ENCODE measurements at places on chromosomes 6 and 20.

- peak; percentile 11 for DNase-seq
These were observed 26.7 kb upstream of the TFAP2B start for GRCh38 chr6:50791900-50792508.

DNA sequence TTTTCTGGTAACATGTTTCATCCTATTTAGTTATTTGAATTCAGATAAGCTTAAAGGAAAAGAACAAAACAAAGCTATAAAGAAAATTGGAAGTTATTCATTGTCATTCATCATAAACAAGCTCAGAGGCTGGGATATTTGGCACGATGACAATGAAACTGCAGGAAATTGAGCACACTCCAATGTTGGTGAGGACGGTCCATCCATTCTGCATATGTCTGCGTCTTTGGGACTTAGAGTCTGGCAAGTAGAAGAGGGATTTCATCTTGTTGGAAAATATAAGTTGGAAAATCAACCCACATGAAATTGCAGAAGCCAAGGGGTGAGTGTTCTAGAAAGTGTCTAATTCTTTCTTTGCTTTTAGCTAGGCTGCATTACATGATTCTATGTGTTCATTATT is 78.4 kb downstream of the HDGFL1 start:
- no peak for DNase-seq

GRCh38 chr6:67031451-67031850 is 1324.4 kb upstream of the EYS start:
- no peak for DNase-seq

DNA sequence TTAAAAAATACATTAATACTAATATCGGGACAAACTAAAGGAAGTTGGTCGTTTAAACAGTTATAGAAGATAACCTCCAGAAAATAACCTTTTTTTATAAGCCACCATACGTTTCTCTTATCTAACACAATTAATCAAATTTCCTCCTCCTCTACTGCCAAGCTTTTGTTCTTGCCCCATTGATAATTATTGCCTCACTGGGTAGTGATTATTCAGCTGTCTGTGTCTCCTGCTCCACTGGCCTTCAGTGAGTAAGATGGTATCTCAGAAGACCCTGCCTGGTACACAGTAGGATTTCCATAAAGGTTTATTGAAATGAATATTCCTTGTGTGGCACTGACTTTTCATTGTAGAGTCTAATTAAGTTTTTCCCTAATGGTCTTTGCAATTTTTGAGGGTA is 165.5 kb upstream of the SCGN start:
- no peak for DNase-seq

DNA sequence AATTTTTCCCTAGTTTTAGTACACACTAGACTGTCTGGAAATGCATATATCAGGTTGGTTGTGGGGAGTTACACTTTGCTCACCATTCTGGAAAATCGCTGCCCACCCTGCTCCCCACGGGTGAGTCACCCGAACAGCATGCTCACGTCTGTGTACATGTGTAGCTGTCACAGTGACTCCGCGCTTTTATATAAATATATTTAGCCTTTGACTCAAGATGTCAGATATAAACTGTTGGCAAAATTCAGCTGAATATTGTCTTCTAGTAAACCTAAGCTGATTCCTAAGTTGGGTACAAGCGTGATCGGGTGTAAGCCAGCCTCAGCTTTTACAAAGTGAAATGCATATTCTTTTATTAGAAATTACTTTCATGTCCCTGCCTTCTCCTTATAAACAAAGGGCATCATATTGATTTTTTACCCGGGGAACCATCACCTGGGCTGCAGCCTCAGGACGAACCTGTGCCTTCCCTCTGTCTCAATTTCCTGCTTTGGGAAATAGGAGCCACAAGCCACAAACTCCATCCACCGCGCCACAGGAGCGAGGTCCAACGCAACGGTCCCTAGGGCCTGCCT is 4.3 kb downstream of the SDCBP2 start:
- no peak for DNase-seq

DNA sequence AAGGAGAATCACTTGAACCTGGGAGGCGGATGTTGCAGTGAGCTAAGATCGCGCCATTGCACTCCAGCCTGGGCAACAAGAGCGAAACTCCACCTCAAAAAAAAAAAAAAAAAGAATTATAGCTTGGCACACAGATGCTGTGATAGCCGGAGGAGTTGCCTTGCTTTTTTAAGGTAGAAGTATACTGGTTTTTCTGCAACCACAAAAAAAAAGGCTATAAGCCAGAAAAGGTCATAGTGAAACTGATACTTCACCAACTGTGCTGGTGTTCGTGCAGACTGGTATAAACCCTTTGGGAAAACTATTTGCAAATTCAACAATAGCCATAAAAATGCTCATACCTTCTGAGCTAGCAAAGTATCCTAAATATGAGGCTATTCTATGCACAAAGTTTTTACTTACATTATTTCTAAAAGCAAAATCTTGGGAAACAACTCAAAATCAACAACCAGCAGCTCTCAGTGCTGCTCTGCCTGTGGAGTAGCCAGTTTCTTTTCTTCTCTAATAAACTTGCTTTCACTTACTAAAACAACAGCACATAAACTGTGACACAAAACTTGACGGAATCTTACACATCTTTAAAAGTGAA is 44.0 kb downstream of the B4GALT5 start:
- no peak for DNase-seq

GRCh38 chr6:5083813-5084359 is 1.3 kb upstream of the PPP1R3G start:
- no peak for DNase-seq

DNA sequence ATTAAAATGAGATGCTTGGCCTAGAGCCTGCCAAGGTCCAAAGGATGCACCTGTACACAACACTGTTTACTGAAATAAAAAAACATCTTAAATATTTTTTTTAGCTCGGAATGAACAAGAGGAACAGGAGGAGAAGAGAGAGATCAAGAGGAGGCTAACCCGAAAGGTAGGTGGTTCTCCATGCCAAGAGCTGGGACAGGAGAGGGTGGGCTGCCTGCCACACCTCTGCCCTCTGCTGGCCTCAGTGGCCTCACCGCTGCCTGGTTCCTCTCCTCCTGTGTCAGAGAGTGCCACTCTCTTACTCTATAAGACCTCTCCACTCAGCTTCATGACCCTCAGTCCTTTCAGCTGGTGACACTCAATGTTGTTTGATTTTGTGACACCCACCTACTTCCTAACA is 50.2 kb downstream of the TBC1D7 start:
- no peak for DNase-seq

GRCh38 chr20:37777988-37778659 is 84.3 kb downstream of the CTNNBL1 start:
- no peak for DNase-seq

DNA sequence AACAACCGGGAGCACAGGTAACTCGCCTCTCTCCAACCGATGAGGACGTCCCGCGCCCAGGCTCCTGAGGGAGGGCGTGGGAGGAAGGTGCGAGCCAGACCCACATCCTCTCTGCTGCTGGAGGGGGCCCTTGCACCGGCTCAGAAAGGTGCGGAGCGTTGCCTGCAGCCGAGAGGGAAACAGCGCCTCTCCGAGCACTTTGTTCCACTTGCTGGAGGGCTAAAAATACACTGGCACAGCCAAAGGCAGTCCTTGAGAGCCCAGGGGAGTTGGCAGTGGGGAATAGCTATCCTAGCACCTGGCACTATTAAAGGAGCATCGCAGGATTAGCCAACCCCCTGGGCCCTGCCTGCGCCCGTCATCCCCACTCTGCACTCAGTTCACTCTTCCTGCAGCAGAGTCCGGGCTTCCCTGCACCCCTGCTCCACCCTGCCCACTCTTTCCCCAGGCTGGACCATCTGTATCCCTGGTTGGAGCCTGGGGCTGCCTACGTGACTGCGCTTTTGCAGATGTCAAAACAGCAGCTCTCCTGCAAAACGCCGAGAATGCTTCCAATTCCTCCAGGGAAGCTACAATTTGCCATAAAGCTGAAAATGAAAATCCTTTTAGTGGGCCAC is 108.9 kb downstream of the SNX5 start:
- no peak for DNase-seq

- no peak for DNase-seq
These were observed 2.8 kb downstream of the ZNF512B start for GRCh38 chr20:63966944-63967322.

DNA sequence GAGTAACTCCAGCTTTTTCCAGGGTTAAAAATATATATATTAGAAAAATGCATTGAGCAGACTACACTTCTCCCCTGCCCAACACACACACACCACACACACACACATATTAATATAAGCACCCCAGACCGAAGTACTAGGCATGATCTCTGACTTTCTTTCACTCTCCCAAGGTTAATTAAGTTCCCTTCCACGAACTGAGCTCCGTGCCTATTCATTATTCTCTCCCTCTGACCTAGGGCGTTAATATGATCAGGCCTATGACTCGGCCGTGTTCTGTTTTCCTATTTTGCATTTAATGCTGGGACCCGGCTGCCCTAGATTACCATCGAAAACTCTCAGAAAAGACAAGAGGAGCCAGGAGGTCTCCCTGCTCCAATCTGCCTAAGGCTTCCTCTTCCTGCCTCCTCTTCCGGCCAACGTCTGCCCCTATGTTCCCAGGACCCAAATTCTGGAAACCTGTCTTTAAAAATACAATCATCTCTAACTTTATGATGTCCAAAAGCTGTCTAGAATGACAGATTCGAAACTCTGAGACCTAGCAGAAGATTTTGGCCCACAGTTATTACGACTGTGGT is 6.1 kb upstream of the POU3F2 start:
- DNase-seq, result no peak

DNA sequence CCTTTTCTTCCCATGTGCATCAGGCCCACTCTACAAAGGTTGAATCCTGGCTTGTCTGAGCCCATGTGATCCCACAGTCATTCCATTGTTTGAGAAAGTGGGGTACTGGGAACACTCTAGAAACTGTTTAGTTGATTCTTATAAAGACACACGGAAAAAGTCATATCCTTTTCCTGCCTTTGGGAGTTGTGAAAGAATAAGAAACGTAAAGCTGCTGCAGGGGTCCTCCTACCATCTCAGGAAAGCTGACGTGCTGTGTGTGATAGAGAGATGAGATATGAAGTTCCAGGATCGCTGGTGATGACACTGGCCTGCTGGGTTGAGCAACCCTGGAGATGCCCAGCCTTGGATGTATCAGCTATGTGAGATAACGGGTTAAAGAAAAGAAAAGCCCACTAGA is 21.3 kb upstream of the HLA-DRB5 start:
- DNase-seq, result no peak

DNA sequence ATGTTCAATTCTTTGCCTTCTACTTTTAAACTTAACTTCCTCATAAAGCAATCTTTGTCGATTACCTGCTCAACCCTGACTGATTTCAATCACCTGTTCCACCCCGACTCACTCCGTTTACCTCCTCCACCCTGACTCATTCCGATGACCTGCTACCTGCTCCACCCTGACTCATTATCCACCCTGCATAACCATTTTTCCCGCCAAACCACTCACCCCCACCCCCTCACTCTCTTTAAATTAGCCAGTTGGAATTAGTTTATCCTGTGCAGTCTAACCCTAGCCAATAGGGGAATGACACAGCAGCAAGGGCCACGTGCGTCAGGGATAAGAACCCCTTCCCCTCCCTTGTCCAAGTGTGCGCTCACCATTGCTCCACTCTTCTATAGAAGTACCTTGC is 56.7 kb upstream of the MRAP2 start:
- no peak for DNase-seq

DNA sequence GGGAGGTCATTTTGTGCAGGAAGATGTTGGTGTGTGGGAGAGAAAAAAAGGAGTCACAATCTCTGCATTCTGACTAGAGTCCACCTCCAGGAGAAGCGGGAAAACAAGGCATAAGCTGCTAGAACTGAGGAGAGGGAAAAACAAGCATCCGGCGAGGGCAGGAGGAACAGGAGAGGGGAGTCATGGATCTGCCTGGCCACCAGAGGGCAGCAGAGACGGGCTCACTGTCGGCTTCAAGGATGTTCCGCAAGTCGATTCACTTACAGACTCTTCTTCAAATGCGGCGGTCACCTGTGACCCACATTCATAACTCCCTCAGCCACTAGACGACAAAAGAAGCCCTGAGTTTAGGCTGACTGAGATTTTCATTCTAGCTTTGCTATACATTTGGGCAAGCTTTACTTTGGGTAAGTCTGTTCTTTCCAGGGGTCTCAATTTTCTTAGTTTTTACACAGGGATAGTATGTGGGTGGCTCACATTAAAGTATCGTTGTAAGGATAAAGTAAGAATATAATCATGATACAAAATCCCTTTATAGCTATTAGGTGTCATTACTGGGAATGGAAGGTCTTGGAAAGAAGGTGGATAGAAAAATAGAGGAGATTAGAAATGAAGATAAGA is 6.6 kb upstream of the BTNL2 start:
- DNase-seq, result peak; percentile 11

GRCh38 chr6:35491558-35492257 is 5.2 kb downstream of the TEAD3 start:
- no peak for DNase-seq

GRCh38 chr6:119544325-119545175 is 195.0 kb upstream of the MAN1A1 start:
- DNase-seq, result no peak

DNA sequence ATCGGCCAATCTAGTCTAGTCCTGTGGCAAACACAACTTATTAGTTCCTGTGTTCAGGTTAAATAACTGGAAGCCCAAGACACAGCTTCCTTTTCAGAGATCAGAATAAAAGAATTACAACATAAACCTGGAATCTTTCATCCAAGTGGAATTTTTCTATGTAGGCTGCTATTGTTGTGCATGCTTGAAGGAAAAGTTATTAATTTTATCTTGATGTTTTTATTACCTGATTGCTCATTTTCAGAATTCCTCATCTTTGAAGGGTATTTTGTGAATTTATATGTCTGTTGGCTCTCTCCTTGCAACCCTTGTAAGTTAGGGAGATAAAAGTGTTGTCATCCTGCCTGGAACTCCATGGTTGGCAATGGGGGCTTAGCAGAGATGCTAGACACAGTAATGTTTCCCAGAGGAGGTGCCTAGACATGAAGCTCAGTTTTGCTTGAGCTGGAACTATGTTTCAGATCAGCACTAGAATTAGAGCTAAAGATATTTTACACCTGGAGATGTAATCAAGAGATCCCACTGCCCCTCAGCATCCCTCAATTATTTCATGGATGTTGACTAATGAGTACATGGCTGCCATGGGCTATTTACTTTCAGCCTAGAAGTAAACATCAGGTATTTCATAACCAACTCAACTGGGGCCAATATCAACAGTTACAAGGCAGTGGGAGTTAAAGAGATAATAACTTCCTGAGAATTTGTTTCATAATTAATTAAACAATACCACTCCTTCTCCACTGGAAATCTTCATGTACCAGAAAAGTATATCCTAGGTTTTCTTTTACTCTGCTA is 367.0 kb upstream of the MARCKS start:
- no peak for DNase-seq

GRCh38 chr20:36113566-36114250 is 40.8 kb upstream of the EPB41L1 start:
- no peak for DNase-seq

DNA sequence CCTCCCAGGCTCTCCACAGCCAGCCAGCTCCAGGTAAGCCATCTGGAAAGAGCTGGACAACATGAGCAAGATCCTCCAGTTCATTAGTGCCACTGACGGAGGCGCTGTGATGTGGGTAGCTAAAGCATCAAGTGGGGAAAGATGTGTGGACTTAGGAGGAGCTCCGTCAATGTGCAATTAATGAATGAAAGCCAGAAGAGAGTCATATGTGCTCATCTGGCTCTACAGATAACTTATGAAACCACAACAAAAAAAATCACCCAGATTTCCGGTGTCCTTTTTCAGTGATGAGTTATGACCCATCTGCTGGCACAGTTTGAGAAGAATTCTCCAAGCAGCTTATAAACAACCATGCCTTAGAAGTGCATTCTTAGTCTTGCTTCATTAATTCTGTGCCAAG is 311.7 kb upstream of the PLCB4 start:
- no peak for DNase-seq
